ENCODE measurements at places on chromosomes 1 and 21.

DNA sequence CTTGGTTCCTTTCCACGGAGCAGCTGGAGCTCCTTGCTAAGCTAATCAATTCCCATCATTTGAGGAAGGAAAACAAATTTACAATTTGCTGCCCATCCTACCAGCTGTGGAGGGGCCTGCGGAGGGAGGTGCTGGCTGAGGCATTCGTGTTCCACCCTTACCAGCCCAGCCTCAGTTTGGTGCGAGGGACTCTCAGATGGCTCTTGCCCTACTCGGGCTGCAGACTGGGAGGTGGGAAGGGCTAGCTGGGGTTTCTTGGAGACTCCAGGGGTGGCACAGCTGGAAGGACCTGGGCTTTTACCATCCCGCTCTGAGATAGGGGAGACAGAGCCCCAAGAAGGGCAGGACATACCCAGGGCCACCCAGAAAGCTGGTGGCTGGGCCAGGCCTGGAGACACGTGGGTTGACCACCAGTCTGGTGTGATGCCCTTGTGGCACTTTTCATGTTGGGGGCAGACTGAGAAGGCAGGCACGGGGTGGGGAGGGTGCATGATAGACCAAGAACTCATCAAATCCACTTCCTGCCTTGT lies 17.7 kb downstream of the DISP3 start:
- no peak for DNase-seq

DNA sequence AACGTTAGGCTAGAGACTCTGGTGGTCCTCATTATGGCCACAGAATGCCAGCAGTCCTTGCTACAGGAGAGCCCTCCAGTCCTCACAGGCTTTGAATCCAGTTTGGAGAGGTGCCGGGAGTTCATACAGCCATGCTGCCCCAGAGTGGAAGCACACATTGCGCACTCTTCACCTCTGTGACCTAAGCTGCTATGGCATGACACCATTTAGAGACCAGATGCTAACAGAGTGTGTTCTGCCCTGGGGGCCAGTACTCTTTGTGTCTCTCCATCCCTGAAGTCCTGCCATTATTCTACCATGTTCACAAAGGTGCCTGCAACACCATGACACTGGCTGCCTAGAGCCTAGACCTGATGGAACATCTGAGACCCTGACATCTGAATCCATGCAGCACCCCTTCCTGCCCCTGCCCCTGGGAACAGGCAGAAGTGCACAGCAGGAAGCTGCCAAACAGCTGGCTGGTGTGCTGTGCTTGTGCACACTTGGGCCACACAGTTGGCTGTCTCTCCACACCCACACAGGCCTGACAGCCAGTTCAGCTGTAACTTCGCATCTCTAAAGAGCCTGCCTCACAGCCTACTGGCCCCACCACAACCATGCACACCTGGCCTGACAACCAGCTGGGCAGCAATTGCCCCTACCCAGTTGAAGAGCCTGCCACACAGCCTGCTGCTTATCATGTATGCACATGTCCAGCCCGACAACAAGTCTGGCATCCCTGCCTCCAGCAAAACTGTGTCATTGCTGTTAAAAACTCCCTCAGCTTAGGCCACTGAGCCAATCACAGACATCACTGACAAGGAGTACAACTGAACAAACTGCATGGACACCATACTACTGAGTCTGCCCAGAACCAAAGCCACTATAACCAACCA lies 49.1 kb downstream of the MCOLN2 start:
- no peak for DNase-seq

- DNase-seq: peak; percentile 91
Observed at GRCh38 chr1:201481761-201482493, 12.9 kb upstream of the PHLDA3 start.

GRCh38 chr1:107293901-107294613 lies 153.2 kb downstream of the NTNG1 start:
- DNase-seq: no peak

- no peak for DNase-seq
Observed at GRCh38 chr1:165580931-165581871, 37.4 kb downstream of the LRRC52 start.

DNA sequence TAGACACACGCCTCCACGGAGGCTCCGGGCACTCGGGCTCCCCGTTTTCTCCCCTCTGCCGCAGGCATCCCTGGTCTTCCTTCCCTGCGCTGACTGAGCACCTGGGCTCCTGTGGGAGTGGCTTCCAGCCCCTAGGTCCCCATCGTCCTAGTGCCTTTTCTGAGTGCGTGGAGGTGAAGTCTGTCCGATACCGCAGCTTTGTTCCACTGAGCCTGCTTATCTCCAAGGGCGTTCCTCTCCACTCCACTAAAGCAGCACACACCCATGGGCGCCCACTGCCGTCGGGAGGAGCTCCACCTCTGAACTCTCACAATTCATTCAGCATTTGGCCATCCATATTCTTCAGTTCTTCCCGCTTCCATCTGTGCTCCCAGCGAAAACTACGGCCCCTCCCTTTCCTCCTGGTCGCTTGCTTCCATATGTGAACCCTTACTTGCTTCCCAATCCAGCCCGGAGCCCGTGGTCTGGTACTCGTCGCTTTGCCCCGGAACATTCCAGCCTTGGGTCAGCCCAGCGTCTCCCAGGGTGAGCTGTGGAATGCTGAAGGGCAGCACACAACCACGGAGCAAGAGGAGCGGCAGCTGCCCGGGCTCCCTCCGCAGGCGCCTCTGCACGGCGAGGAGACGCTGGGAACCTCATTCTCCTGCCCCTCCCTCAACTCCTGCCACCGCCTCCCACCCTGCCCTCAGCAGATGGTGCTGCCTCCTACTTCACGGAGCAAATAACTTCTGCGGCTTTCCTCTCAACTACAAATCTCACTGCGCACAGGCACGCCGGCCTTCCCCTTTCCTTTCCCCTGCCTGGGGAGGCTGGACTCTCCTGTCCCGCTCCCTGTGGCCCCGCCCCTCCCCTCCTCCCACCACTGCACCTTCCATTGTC lies 27.5 kb downstream of the ATP8B2 start:
- peak; percentile 78 for DNase-seq

GRCh38 chr1:203672346-203672745 lies 45.7 kb downstream of the ATP2B4 start:
- DNase-seq: peak; percentile 74

DNA sequence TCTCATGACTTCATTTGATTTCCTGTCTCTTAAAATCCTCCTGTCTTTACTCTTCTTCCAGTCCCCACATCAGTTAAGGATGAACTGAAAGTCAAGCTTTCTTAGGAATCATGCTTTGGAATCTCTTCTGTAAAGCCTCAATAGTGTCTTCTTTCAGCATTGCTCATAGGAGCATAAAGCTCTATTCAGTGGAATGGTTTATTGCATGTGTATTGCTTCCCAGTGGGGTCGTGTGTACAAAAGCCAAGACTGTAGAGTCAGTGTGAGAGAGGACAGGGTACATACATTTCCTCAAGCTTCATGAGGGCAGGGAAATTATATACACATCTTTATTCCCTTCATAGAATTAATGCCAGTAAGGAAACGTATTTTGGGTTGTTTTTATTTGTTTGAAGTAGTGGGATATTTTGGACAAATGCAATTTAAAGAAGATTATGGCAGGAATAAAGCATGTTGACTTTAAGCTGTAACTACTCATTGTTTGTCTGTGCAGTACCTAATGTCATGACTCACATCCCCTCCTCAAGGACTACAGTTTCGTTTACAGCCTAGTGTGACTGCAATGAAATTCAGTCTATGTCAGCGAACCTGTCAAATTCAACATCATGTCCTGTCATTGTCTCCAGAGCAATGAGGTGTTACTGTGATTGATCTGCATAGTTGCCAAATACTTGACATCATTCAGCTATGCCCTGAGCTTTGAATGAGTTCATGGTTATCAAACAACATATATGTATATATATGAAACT lies 2164.2 kb downstream of the NCAM2 start:
- peak; percentile 0 for DNase-seq

GRCh38 chr1:169392406-169392805 lies 24.4 kb downstream of the BLZF1 start:
- no peak for DNase-seq

GRCh38 chr1:30414086-30414850 lies 309.1 kb downstream of the MATN1 start:
- DNase-seq: no peak

GRCh38 chr1:209103092-209103491 lies 480.4 kb upstream of the CAMK1G start:
- DNase-seq: no peak

DNA sequence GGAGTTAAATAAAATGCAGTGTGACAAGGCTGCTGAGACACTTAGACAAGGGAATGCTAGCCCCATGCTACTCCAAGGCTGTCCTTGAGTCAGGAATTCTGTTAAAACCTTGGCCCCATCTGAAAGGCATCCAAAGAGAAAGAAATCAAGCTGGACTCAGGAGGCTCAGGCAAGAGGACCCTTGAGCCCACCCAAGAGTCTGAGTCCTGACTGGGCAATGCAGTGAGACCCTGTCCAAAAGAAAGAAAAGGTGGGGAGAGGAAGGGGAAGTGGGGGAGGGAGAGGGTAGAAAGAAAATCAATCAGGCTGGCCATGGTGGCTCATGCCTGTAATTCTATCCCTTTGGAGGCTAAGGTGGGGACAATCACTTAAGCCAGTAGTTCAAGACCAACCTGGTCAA lies 26.7 kb downstream of the CLSTN1 start:
- DNase-seq: no peak

- no peak for DNase-seq
Observed at GRCh38 chr1:214856843-214857242, 225.7 kb upstream of the KCNK2 start.

DNA sequence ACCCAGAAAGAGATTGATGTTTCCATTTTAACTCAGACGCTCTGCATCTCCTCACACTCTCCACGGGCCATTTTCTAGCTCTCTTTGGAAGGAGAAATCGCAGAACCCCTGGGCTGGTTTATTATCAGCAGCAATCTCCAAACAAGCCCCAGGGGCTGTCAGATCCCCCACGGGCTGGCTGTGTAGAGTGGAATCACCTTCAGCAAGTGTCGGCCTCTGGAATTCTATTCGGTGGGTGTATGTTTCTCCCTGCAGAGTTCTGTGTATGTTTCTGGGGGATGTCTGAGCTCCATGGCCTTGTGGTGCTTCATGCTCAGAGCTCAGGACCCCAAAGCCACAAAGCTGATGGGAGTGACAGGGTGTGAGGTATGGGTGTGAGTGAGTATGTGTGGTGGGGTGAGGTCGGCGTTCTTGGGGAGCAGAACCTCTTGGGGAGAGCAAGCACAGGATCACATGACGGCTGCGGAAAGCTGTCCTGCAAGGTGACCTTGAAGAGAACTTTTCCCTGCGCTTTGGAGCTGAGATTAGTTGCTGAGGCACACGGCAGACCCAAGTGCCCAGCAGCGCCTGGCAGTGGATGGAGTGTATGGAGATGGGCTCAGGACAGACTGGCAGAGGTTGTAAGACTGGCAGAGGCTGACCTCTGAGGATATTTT lies 489 bp downstream of the ACOT11 start:
- DNase-seq: no peak

- peak; percentile 26 for DNase-seq
Observed at GRCh38 chr1:154154534-154155191, at the start of gene NUP210L. Gene NUP210L (minus strand): TSS chr1:154155073.

DNA sequence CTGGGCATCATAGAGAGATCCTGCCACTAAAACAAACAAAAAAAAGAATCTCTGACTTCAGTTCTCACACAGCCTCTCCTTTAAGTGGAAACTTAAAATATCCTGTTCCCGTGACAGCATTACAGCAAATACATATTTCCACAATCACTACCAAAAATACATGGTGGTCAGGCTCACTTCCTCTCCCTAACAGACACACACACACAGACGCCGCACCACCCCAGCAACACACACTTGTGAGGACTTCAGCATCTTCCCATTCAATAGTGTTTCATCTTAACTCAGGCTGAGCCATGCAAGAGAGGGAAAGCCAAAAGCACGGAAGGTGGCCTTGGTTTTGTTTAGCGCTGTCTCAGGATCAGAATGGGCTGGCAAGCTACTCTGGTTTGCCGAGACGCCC lies 21.9 kb downstream of the KIAA1614 start:
- DNase-seq: no peak

GRCh38 chr1:10980094-10980577 lies 32.3 kb upstream of the TARDBP start:
- DNase-seq: peak; percentile 96

DNA sequence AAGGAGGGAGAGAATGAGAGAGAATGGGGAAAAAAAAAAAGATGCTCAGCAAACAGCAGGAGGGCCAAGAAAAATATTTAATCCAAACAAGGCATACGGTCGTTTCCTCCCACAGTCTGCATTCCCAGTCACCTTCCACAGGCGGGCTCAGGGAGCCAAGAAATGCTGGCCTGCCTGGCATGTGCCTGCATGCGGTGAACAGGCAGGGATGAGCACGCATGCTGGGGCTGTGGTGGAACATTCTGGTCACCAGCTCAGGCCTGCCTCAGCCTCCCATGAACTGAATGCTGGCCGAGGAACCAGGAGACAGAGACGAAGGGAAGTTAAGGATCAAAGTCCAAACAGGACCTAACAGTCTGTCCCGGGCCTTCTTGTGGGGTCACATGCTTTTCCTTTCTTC lies 335.3 kb downstream of the ASTN1 start:
- DNase-seq: peak; percentile 73

DNA sequence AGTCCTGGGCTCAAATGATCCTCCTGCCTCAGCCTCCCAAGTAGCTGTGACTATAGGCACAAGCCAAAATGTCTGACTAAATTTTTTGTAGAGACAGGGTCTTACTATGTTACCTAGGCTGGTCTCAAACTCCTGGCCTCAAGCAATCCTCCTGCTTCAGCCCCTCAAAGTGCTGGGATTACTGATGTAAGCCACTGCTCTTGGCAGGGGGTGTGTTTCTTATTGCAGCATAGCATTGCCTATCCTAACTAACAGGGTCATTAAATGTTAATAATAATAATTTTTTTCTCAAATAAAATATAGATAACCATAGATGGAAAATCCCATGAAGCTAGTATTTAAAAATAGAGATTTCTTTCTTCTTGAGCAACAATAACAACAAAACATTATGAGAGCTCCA lies 52.4 kb downstream of the EXO1 start:
- no peak for DNase-seq

DNA sequence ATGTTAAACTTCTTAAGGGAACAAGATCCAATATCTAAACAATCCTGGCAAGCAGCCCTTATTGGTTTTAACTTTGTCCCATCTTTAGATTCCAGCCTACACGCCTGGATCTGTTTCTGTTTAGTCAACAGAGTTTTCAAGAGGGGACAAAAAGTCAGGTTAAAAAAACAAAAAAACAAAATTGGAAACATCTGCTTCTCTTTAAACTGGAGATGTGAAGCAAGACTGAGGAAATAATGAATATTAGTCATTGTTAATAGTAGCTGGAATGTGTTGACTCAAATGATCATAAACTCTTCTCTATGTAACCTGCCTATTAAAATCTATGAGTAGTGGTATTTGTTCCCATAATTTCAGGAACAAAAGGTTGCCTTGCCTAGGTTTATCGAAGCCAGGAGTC lies 55.0 kb downstream of the NID1 start:
- DNase-seq: no peak
